ENCODE measurements at places on chromosomes 6 and 20.

GRCh38 chr20:25310921-25311728 lies 63.2 kb downstream of the PYGB start:
- no peak for DNase-seq

- DNase-seq: no peak
Observed at GRCh38 chr20:53319716-53320115, 273.9 kb downstream of the ZNF217 start.

GRCh38 chr20:18857640-18858039 lies 44.1 kb downstream of the SCP2D1 start:
- no peak for DNase-seq

GRCh38 chr20:15446373-15446772 lies 1109.0 kb upstream of the FLRT3 start:
- no peak for DNase-seq

- DNase-seq: no peak
Observed at GRCh38 chr20:23078351-23079015, 7.6 kb downstream of the CD93 start.

GRCh38 chr20:24836041-24836533 lies 113.0 kb upstream of the CST7 start:
- DNase-seq: no peak

Measured in midbrain (tissue), 1 donor.